NCI-H446 (cell line): ENCODE measurements at places on chromosomes 4 and X.

DNA sequence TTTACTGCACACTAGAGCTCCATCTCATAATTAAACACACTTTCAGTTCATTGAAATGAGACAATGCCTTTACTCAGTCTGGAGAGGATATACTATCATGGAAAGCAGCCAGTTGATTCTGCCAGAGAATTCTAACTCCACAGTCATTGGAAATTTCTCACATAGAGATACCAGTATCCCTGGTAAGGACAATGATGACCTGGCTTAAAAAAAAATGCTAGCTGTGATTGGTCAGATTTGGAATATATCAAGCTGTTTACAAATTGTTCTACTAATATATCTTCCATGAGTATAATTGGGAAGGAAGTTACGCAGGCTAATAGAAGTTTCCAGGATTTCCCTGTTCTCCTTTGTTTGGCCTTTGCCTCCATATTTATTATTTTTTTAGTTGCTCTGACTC is 34.5 kb upstream of the TLL1 start:
- no peak for DNase-seq

DNA sequence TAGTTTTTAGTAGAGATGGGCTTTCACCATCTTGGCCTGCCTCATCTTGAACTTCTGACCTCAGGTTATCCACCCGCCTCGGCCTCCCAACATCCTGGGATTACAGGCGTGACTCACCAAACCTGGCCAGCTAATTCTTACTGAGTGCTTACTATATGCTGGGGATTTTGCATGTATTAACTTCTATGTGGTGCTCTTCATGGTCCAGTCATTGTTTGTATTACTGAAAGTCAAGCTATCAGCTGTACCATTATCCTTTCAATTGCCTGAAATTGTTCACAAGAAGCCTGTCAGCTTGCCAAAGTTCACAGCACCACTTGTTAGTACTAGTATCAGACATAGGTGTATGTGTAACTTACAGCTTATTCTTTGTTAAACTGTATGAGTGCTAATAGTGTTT is 1272.1 kb downstream of the ARAP2 start:
- no peak for DNase-seq

DNA sequence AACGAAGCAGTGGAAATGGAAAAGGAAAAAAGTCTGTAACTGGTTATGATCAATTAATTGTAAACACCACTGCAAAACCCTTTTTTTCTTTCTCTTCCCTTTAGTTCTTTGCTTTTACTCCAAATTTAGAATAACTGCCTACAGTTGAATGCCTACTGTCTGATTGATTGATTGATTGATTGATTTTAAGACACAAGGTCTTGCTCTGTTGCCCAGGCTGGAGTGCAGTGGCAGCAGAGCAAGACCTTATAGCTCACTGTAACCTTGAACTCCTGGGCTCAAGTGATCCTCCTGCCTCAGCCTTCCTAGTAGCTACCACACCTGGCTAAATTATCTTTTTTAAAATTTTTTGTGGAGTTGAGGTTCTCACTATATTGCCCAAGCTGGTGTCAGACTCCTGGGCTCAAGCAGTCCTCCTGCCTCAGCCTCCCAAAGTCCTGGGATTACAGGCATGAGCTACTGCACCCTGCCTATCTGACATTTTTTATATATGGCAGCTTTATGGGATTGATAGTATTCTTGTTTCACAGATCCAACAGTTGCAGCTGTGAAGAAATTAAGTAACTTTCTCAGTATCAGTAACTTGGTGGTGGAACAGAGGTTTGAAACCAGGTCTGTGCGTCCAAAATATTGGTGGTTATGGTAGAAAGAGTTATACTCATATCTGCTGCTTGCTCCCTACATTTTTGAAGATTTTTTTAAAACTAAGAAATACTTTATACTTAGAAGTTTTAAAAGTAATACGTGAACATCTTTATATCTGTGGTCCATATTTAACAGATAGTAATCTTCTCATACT is 12.4 kb downstream of the UBE2K start:
- DNase-seq = no peak

DNA sequence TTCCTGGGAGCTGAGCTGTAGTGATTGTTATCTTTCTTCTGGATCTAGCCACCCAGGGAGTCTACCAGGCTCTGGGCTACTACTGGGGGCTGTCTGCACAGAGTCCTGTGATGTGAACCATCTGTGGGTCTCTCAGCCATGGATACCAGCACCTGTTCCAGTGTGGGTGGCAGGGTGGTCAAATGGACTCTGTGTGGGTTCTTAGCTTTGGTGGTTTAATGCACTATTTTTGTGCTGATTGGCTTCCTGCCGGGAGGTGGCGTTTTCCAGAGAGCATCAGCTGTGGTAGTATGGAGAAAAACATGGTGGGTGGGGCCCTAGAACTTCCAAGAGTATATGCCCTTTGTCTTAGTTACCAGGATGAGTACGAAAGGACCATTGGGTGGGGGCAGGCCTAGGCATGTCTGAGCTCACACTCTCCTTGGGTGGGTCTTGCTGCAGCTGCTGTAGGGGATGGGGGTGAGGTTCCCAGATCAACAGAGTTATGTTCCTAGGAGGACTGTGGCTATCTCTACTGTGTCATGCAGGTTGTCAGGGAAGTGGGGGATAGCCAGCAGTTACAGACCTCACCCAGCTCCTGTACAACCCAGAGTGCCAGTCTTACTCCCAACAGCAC is 264.8 kb upstream of the LDB2 start:
- no peak for DNase-seq

- DNase-seq = no peak
Measured at GRCh38 chr4:140968371-140968770, 164.9 kb downstream of the RNF150 start.

DNA sequence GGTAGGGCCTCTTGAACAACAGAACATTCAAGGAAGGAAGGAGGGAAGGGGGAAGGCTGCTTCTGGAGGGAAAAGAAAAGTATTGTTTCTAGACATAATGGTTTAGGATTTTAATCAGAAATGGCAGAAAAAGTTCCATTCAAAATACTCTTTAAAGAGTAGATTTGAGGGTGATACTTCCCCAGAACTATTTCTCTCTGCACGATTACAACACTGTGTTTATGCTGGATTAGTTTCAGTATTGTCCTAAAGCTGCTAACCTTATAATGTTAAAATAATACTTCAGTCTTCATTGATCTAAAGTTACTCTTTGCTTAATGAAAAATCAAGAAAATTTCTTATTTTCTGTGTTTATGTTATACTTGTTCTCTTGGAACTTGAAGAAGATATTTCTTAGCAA is 1026.3 kb upstream of the PABPC4L start:
- no peak for DNase-seq

GRCh38 chr4:1695913-1696312 is 11.8 kb upstream of the FAM53A start:
- no peak for DNase-seq
